ENCODE measurements at places on chromosomes 3 and 15. TPM values are rescaled to one million over a fixed set of nuclear protein-coding genes. Genes with fewer than 3 reads are reported as not detected.

GRCh38 chr15:80695911-80696661 is 976 bp downstream of the ABHD17C start:
- no peak for DNase-seq

The RETNLB gene
- total RNA-seq = not detected

DNA sequence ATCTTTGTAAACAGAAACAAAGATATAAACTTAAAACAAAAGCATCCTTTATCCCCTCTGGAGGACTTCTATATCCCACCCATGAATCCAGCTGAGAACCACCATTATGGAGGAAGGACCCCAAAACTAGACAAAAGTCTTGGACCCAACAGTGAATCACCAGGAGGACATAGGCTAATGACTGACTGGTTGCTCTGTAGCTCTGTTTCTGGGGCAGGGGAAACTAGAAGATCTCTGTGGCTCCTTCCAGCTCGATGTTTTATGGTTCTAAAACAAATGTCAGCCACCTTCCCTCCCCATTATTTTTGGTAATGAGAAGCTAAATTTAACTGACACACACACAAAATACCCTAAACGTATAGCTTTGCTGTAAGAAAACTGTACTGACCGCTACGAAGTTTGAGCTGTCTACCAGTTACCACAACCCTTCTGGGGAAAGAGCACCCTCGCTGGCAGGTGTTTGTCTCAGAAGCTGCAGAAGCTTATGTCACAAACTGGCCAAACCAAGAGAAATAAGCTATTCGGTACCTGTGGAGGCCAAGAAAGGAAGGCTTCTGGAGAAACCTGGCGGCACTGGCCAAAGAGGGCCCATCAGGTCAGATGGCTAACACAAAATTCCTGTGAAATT is 36.4 kb downstream of the MB21D2 start:
- no peak for DNase-seq

DNA sequence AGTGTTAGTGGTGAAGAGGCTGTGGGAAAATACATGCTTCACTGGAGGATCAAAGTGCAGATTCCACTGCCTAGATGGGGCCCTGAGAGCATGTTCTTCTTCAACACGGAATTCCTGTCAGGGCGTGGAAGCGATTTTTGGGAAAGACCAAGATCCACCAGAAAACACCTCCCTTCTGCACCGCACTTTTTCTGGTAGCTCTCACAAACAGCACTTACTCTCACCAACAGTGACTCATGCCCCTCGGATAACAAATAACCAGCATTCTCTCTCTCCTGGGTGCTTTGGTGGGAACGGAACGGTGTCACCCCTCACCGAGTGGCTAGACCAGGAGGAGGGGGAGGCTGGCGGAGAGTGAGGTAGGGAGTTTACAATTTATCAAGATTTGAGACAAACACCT is 40.1 kb downstream of the ADAMTSL3 start:
- DNase-seq = no peak

- no peak for DNase-seq
These were observed 18.2 kb downstream of the MGLL start for GRCh38 chr3:127804141-127804540.

- no peak for DNase-seq
These were observed 106.8 kb upstream of the BOC start for GRCh38 chr3:113104357-113105092.

The LXN gene
- total RNA-seq = 3.4 TPM

GRCh38 chr3:82567029-82567600 is 805.7 kb upstream of the GBE1 start:
- peak; percentile 57 for DNase-seq

GRCh38 chr15:90641581-90642463 is 75.3 kb upstream of the BLM start:
- DNase-seq = no peak

The MESP2 gene
- 0.36 TPM for total RNA-seq

GRCh38 chr3:171770689-171771620 is 39.3 kb downstream of the PLD1 start:
- no peak for DNase-seq

- no peak for DNase-seq
These were observed 121.6 kb downstream of the TMEM108 start for GRCh38 chr3:133159498-133160475.

DNA sequence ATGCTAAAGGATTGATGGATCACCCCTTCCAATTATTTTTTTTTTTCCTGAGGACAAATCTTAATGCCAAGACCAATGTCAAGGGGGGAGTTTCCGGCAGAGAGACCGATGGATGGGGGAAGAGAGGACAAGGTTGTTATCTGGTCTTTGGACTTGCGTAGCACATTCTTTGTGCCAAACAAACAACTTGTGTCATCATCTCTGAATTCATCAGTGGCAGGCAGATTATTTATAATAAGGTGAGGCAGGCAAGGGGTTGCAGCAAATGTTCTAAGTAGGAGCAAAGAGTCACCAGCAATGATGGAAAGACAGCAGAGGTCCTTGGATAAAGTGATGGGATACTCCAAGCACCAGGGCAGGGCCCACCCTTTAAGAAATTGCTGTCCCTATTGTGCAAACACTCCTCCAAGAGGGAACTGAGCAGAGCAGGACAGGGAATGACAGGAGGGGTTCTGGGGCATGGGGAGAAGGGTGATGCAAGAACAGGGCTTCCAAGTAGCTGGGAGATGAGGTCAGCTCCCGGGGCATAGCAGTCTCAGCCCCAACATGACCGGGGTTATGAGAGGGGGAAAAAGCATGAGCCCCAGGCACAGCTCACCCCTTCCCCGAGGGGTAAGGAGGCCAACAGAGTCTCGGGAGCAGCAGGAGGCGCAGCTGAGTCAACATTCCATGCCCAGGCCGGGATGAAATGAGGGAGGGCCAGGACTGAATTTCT is 57.4 kb downstream of the ANXA2 start:
- no peak for DNase-seq

GRCh38 chr3:147620906-147621305 is 211.7 kb downstream of the ZIC1 start:
- DNase-seq = no peak

GRCh38 chr3:62965311-62965710 is 90.1 kb upstream of the CADPS start:
- no peak for DNase-seq

DNA sequence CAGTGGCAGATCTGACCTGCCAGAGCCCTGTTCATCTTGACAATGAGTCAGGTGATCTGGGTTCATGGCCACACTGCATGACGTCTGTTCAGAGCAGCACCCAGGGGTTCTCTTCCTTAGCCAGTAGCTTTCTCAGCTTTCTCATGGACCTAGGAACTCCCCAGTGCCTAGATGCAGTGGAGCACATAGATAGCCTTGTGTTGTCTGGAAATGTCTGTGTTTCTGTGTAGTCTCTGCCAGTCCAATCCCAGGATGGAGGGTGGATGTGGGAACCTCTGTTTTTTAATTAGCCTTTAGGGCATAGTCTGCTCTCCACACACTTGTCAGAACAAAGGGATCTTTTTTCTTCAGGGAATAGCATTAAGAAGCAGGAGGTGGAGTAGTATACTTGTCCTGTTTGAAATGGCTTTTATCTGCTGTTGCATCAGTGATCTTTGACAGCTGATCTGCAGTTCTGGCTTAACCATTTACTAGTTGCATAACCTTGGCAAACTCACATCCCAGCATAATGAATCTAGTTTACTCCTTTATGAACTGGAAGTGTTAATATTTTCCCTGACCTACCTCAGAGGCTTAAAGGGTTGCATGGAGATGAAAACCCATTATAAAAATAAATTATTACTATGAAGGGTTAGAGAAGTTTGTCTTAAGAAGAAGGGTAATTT is 16.1 kb upstream of the CACNA1D start:
- no peak for DNase-seq

The CLRN1 gene
- not detected for total RNA-seq

- no peak for DNase-seq
These were observed 449.6 kb upstream of the TGFBR2 start for GRCh38 chr3:30156586-30157498.

The VIPR1 gene
- total RNA-seq = 6.1 TPM

The DLEC1 gene
- 0.17 TPM for total RNA-seq

The PCOLCE2 gene
- total RNA-seq = 9.3 TPM

The SRGAP3 gene
- 0.99 TPM for total RNA-seq

GRCh38 chr15:67180514-67181191 is 73.8 kb downstream of the AAGAB start:
- no peak for DNase-seq

DNA sequence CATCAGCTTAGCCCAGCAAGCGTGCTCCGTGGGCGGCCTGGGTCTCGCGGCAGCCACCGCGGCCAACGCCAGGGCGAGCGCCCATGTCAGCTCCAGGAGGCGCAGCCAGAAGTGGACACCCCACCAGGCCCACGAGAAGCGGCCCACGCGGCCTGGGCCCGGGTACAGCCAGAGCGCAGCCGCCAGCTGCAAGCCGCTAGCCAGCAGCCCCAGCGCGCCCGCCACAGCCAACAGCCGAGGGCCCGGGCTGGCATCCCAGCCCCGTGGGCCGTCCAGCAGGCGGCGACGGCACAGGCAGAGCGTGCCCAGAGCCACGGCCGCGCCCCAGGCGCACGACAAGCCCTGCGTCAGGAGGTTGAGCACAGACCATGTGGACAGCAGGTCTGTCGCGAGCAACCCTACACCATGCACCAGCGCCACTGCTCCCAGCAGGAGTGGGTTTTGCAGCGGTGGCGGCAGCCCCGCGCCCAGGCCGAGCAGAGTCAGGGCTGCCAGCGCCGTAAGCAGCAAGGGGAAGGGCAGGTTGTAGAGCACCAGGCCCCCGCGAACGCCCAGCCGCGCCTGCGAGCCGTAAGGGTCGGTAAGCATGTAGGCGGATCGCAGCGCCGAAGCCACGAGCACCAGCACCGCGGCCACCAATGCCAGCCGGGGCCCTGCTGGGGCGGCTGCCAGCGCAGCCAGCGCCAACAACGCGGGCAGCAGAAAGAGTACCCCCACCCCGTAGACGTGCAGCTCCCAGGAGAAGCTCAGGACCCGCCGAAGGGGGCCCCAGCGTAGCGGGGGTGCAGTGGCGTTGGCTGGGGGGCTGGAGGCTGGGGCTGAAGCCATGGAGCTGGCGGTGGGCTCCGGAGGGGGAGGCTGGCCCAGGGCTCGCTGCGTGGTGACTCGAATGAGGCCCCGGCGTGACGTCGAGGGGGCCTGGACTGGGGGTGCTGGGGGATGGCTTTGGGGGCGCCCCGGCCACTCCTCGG is 4.9 kb downstream of the PRRT3 start:
- DNase-seq = peak; percentile 90

GRCh38 chr3:177353140-177353539 is 155.9 kb upstream of the TBL1XR1 start:
- no peak for DNase-seq

GRCh38 chr3:169475978-169476698 is 187.4 kb downstream of the MECOM start:
- DNase-seq = no peak

DNA sequence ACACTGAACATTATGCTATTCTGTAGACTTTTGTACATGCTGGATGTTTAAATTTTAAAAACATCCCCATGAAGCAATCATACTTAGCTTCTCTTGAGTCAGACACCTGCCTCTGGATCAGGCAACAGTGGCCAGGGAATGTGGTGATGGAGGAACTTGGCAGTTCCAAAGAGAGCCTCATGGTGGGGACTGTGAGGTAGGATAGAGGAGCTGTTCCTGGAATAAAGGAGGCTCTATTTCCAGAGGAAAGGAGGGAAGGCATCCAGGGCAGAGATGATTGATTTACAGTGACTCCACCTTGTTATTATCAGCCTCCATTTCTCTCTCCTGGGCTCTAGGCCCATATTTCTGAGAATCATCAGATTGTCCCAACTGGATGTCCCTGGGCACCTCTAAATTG is 35.0 kb upstream of the ABHD17C start:
- no peak for DNase-seq

The TEX55 gene
- not detected for total RNA-seq

The CLEC3B gene
- 47.1 TPM for total RNA-seq

- DNase-seq = no peak
These were observed 544 bp upstream of the MYO1E start for GRCh38 chr15:59373215-59373614.

GRCh38 chr3:43181202-43181821 is 75.4 kb upstream of the POMGNT2 start:
- no peak for DNase-seq

DNA sequence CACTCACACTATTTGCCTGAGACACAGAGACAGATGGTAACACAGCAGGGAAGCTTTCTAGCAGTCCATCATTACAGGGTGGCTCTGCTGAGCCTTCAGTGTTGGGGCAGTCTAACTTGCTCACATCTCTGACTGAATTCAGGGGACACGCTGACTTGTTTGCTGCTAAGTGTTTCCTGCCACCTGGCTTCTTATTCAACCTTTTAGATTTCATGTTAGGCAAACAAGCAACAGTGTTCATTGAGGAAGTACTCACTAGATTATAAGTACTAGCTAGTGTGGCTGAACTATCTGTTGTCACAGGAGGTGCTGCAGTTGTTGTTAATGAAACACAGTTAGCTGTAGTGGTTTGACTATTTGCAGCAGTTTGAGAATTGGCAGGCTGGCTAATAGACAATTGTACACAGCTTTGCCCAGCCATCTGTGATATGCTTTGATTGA is 37.3 kb downstream of the USF3 start:
- no peak for DNase-seq

DNA sequence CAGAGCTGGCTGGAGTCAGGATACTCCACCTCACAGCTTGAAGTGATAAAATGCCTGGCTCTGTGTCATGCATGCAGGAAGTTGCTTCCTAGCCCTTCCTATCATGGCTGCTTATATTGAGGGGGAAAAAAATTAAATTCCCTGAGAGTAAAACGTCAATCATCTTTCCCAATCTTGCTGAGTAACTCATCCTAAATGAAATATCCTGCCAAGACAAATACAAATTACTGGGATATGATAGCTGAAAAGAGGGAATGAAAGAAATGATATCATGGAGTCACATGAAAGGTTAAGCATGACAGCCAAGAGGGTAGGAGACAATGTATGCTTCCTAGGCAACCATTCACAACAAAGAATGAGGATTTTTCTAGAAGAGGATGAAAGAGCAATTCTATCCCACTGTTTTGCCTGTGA is 110.6 kb downstream of the ABI3BP start:
- no peak for DNase-seq

GRCh38 chr3:196454935-196455334 is 22.7 kb upstream of the UBXN7 start:
- DNase-seq = no peak

GRCh38 chr3:85846940-85847339 is 888.2 kb downstream of the CADM2 start:
- DNase-seq = no peak

- DNase-seq = no peak
These were observed 1071.6 kb downstream of the PLOD2 start for GRCh38 chr3:145089337-145089736.

The CRABP1 gene
- not detected for total RNA-seq

DNA sequence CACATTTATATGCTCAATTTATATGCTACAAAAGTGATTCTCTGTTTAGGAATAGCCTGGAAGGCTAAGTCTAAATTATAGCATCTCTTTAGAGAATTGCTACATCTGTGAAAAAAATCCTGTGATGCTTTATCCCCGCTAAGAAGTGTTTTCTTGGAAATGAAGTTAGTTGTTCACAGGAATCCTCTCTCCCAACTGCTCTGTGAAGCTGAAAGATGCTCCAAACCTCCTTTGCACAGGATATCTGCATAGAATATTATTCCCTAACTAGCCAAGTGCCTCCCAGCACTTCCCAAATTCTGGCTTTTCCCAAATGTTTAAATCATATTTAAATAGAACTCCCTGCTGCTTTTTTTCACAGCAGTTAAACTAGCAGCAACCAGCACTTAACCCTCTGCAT is 132.2 kb downstream of the SRGAP3 start:
- no peak for DNase-seq

GRCh38 chr3:52453496-52454249 is at the start of gene TNNC1:
TNNC1 (minus strand) TSS chr3:52454041; CDS start chr3:52454015, 26 bp downstream.
- DNase-seq = no peak
